Liver (tissue), 10 donors: ENCODE measurements at places on chromosomes 4 and X. TPM values are rescaled to one million over a fixed set of nuclear protein-coding genes. Genes with fewer than 3 reads are reported as not detected.

TAF7L gene
- 0.33 TPM for total RNA-seq

- H3K4me1 ChIP-seq, result no peaks in the 10 kb centered on the region
- no peaks in the 10 kb centered on the region for H3K36me3 ChIP-seq
- no peak for DNase-seq
- no peak overlapping the region for H3K4me3 ChIP-seq
These were observed 44.4 kb downstream of the FIP1L1 start for GRCh38 chr4:53421791-53422190.

ODAPH gene
- not detected for total RNA-seq

GRCh38 chr4:120673696-120674095, 248.8 kb downstream of the PRDM5 start:
- H3K27me3 ChIP-seq, result no peaks in the 10 kb centered on the region
- H3K4me1 ChIP-seq, result no peaks in the 10 kb centered on the region
- no peak overlapping the region for H3K4me3 ChIP-seq
- H3K27ac ChIP-seq, result no peak overlapping the region

S100G gene
- total RNA-seq, result not detected

NSUN7 gene
- total RNA-seq, result 4.5 TPM

- no peak overlapping the region for H3K4me3 ChIP-seq
- no peak overlapping the region for H3K27ac ChIP-seq
- H3K27me3 ChIP-seq, result no peaks in the 10 kb centered on the region
These were observed 175.0 kb downstream of the ANTXR2 start for GRCh38 chr4:79898055-79898454.

- no peaks in the 10 kb centered on the region for H3K27me3 ChIP-seq
- DNase-seq, result no peak
- no peak overlapping the region for H3K27ac ChIP-seq
- no peak overlapping the region for H3K4me3 ChIP-seq
These were observed 77.9 kb upstream of the ANKRD50 start for GRCh38 chr4:124790471-124790870.

- no peak overlapping the region for H3K27ac ChIP-seq
- no peak overlapping the region for H3K4me3 ChIP-seq
- no peak for DNase-seq
- H3K36me3 ChIP-seq, result no peaks in the 10 kb centered on the region
These were observed 93.8 kb downstream of the MAMLD1 start for GRCh38 chrX:150456941-150457340.

DNA sequence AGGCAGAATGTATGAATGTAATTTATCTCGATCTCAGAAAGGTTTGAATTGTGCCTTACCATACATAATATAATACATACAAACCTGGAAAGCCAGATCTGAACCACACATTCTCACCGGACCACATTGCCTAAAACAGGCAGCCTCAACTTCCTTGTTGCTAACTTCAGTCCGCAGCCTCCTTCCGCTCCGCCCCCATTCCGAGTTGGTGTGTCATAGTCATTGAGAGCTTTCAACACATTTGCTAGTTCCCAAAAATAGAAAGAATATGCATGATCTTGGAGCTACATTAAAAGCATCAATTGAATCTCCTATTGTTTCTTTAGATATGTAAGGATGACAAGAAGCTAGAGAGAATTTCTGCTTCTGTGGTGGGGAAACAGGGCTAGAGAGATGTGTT, 127.2 kb downstream of the ARHGEF9 start:
- no peak overlapping the region for H3K4me3 ChIP-seq
- DNase-seq, result no peak
- no peaks in the 10 kb centered on the region for H3K27me3 ChIP-seq
- no peak overlapping the region for H3K27ac ChIP-seq

GRCh38 chr4:148396986-148397673, 45.1 kb downstream of the NR3C2 start:
- no peak for DNase-seq
- no peaks in the 10 kb centered on the region for H3K36me3 ChIP-seq
- H3K27ac ChIP-seq, result no peak overlapping the region
- no peaks in the 10 kb centered on the region for H3K27me3 ChIP-seq
- H3K4me3 ChIP-seq, result no peak overlapping the region

OTUD6A gene
- not detected for total RNA-seq

FREM3 gene
- total RNA-seq, result not detected
